Activated naive CD4-positive, alpha-beta T cell treated with anti-CD3 and anti-CD28 coated beads for 36 hours (primary cell): ENCODE measurements at places on chromosomes 6 and 20. TPM values are rescaled to one million over a fixed set of nuclear protein-coding genes. Genes with fewer than 3 reads are reported as not detected.

Gene WASF1
- 1.5 TPM for total RNA-seq

Gene PNRC1
- total RNA-seq: 110 TPM

Gene HTR1E
- not detected for total RNA-seq

Gene LY6G6C
- total RNA-seq: not detected

Gene HLA-DQB2
- total RNA-seq: not detected

Gene ADAM33
- total RNA-seq: not detected

Gene ARFGAP1
- 82.4 TPM for total RNA-seq

Gene NKAIN4
- not detected for total RNA-seq

Gene ZNF341
- 5.8 TPM for total RNA-seq

Gene ZNF334
- 1.7 TPM for total RNA-seq

Gene NKX2-2
- total RNA-seq: not detected

Gene VGLL2
- total RNA-seq: not detected

Gene C6orf89
- 24.5 TPM for total RNA-seq

Gene HEY2
- not detected for total RNA-seq
